ENCODE measurements at places on chromosomes 3 and 15.
A peak's percentile ranks its signal among the peaks of the same experiment; 100 is the strongest.

GRCh38 chr3:130894986-130895280, 1.0 kb downstream of the ATP2C1 start:
- DNase-seq: peak; percentile 12

DNA sequence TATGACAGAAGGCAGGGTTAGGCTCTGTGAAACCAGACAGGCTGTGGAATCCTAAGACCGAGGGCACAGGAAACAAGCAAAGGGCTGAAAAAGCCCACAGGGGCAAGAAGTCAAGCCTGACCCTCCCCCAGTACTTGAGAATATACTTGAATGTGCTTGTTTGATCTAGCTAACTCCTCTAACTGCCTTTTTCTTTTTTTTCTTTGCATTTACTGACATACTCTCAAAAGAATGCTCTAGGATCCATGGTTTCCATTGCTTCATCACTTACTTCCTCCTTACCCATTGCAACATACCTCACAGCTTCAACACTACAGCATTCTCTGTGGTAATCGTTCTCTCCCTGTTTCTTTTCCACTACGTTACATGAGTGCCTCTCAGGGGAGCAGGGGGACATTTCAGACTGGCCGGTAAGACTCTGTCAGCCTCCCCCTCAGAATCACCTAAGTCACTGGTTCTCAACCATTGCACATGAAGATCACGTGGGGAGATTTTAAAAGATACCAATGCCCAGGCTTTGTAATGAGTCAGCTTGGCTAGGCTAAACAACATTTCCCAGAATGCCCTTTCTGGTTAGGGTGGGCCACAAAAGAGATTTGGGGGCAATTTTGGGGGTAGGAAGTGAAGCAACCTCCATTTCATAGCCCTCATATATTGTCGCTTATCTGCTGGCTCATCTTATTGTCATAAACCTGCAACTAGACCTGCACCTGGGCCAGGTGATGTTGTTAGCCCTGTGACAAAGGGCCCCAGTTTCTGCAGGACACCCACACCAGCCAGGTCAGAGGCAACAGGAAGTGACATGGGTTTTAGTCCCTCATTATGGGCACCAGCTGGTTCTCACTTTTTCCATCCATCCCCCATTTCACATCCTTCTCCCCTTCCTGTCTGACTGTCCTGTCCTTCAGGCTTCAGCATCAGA, 24.6 kb upstream of the RSL24D1 start:
- DNase-seq: peak; percentile 89

DNA sequence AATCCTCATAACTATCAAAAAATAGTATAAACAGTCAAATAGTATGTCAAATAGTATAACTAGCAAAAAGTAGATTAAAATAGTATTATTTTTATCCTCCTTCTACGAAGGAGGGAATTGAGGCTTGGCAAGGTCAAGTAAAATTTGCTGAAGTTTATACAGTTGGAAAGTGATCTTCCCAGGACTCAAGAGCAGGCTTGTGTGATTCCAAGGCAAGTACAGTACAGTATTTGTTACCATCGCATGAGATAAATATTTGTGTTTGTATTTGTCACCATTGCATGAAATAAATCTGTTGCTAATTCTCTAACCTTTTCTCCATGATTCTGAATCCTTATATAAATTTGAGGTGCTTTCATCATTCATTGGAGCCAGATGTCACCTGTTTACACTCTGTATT, 28.9 kb downstream of the SH3GL3 start:
- no peak for DNase-seq

DNA sequence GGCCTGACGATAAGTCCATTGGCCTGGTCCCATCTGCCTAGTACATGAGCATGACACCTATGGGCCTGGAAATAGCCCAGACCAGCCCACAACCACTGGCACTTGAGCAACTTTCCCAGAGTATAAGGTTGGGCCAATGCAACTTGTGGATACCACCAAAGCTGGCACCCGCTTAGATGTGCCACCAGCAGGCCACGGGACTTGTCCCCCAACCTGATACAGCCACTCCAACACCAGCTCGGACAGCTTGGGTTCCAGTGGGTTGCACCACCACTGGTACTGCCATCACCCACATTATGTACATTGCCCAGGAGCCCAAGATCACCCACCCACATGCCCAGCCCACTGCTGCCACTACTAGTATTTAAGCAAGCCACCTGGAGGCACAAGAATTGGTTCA, 381.2 kb downstream of the GBE1 start:
- DNase-seq: peak; percentile 2

DNA sequence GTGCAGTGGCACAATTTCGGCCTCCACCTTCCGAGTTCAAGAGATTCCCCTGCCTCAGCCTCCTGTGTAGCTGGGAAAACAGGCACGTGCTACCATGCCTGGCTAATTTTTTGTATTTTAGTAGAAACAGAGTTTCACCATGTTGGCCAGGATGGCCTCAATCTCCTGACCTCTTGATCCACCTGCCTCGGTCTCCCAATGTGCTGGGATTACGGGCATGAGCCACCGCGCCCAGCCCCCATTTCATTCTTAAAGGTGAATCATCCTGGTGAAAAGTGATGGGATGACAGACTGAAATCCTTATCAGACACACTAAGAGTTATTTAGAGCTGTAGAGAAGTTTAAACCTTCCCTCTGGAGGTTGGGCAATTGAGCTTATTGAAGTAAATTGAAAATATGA, 24.1 kb upstream of the SERPINI2 start:
- no peak for DNase-seq

DNA sequence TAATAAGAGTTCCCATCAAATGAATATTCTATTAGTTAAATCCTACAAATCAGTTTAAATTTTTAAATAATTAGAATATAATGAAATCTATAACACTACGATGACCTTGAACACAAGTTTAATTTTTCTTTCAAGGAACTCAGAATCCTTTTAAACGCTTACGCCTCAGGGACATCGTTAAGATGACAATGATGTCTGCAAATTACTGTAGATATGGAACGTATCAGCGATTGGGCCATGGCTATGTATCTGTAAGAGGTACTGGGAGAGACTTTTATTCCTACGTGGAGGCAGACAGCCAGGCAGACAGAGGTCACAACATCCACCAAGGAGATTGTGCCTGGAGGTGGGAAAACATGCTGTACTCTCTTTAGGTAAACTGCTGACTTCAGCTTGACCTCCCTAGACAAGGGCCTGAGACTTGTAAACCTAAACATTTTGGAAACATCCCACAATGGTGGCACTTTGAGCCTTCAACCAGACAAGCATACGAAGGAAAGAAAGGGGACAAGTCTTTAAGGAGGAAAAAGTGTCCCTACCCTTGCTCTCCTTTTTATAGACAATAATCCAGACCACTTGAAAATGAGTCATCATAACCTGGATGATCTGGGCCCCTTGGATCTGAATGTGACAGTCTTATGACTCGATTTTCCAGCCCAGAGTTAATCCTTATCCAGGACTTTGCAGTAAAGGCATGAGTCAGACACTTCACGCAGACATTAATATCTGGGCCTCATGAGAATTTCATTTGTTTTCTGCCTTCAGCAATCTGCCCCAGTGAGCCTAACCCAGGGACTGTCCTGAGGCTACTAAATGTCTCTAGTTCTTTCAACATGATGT, 6.8 kb upstream of the LDHAL6B start:
- peak; percentile 50 for DNase-seq

DNA sequence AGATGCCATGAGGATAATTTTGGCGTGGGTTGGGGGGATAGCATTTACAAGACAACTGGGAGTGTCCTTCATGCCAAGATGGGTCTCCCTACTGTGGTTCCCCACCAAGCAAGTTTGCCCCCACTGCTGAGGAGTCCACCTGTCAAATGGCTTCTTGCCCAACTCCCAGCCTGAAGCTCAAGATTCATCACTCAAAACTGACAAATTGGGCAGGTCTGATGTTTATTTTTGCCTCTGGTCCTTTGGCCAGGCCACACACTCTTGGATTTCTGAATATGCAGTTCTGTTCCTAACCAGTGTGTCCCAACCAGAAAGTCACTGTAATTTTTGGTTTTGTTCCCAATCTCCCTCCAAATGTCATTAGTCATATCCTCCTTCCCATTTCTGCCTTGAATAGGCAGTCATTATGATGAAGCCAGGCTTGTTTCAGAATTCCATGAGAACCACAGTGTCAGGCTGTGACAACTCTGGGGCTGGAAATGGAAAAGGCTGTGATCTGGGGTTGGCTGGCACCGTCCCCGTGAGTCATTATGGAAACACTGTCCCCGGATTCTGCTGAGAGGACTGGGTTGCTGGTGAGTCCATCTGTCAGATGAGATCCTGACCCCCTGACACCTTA, 29.3 kb upstream of the MEF2A start:
- DNase-seq: peak; percentile 65

DNA sequence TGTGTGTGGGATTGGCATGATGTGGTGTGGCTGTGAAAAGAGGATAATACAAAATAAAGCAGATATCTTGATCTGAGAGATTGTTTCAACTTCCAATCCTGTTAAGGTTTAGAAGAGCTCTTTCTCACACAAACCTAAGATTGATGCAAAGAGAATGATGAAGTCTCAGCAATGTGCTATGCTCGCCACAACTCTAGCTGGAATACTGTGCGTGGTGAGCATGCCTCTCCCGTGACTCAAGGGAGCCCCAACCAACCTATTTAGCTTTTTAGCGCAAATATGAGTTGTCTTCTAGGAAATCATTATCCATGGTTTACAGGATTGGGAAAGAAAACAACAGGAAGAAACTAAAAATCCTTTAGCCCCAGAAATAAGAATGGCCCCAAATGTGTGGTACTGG, 28.5 kb downstream of the BTLA start:
- peak; percentile 15 for DNase-seq

DNA sequence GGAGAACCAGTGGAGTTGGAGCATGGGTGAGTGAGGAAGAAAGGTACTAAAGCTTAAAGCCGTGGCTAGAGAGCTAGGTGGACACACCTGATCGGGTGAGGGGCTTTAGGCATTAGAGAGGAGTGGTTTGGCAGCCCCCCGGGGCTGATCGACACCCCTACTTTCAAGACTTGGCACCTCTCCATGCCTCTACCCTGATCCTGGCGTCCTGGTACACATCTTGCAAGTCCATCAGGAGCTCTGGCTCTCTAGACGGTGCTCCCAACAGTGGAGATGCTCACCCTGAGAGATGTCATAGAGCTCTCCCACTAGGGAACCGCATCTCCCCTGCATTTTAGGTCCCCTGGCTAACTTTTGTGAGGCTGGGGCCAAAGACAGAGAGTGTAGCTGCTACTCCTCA, 98.1 kb downstream of the XXYLT1 start:
- no peak for DNase-seq

GRCh38 chr15:81540909-81541308, 166.9 kb upstream of the TMC3 start:
- no peak for DNase-seq

DNA sequence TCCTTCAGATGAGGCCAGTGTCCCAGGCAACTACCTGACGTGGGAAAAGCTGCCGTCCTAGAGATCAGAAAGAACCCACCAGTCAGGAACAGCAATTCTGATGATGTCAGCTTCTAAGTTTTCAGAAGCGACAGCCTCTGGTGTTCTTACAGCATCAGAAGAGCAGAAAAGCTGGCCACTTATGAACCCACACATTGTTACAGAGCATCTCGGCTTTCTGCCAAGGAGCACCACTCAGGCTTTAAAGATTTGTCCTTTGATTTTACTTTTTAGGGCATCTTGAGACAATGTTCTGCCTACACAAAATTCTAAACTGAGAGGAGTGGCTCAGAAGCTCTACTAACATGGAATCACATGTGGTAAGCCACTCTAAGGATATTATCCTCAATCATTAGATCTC, 49.7 kb upstream of the BOC start:
- DNase-seq: no peak

DNA sequence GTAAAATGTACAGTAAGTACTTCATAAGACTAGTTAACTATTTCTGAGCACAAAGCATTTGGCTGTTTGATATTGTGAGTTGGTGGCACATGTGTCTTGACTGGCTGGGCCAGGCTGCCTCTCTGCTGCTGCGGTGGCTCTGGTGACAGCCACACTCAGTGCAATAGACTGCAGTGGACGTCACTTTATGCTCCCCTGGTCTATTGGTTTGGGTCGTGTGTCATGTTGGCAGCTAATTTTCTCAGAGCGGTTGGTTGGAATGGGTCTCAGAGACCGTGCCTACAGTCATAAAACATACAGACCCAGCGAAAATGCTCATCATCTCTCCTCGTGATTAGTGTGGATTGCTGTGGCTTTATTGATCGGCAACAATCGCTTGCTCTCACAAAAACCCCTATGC, 71.3 kb downstream of the SV2B start:
- DNase-seq: no peak

DNA sequence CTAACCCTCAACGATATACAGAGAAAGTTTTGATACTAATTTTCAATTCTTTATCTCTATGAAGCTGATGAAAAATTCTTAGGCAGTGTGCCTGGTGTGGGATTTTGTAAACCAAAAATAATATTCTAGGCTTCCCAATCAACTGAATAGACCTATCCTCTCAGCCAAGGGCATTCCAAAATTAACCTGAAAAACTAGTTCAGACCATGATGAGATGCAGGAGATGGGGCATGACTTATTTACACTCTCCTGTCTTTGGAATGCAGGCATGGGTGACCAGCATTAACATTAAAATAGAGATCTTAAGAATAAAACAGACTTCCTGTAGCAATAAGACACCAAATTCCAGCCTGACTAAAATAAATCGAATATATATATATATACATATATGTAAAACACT, 7.8 kb upstream of the LPCAT4 start:
- DNase-seq: no peak

DNA sequence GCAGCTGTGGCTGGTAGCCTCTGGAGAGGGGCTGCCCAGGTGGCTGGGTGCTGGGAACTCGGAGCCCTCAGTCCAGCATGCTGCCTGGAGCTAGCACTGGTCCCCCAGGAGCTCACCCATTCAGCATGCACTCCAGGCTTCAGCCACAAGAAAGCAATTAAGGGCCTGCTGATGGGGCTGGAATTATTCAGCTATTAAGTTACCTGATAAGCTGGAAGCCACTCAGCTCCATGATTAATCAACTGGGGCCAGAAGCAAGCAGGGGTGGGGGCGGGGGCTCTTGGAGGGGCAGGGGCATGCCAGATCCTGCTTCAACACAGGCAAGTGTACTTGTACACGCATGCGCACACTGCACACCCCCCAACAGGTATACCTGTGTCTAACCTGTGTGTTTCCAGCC, 22.1 kb upstream of the TMEM115 start:
- no peak for DNase-seq

GRCh38 chr15:92954578-92954977, 54.5 kb downstream of the CHD2 start:
- DNase-seq: no peak

DNA sequence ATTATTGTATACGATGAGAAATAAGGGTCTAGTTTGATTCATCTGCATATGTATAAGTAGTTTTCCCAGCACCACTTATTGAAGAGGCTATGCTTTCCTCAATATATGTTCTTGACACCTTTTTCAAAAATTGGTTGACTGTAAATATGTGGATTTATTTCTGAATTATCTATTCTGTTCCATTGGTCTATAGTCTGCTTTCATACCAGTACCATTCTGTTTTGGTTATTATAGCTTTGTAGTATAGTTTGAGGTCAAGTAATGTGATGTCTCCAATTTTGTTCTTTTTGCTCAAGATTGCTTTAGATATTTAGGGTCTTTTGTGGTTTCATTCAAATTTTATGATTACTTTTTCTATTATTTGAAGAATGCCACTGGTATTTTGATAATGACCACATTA, 103.8 kb upstream of the LIPC start:
- no peak for DNase-seq

- peak; percentile 93 for DNase-seq
These were observed 56.4 kb upstream of the ARRDC4 start for GRCh38 chr15:97903971-97904572.

Measured in GM03348 (cell line).